NCI-H510A (cell line): ENCODE measurements at places on chromosomes 2 and 18.

DNA sequence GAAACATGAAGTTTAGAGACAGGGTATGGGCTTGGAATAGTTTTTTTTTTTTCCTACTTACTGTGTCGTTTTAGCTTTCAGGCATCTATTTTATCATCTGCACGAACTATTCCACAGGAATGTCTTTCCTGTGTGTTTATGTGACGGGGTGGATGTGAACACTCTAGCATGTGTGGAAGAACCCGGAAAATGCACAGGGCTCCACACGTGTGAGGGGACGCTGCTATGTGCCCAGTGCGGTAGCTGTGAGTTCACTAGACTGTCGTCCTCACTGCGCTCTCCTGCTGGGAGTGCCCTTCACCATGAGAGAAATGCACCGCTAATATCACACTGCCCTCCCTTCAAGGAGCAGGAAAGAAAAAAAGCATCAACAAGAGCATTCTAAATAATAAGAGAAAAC, 250.8 kb upstream of the PXDN start:
- no peak for DNase-seq

DNA sequence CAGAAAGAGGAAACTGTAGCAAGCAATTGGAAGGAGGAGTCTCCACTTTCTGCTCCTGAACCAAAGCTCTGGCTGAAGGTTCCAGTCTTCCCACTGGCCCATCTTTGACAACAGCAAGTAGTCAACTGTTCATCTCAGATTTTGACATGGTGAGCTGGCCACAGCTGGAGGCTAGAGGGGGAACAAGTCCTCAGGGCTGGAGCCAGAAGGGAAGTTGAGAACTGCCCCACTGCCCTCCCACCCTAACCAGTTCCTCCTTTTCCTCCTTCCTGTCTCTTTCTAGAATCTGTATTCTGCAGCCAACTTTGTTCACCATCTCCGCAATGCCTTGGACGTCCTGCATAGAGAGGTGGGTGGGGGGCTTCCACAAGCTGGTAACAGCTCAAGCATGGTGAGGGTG, 105.8 kb downstream of the PLB1 start:
- no peak for DNase-seq

GRCh38 chr2:120442541-120442922, 96.6 kb downstream of the INHBB start:
- no peak for DNase-seq

- DNase-seq: peak; percentile 7
Measured at GRCh38 chr2:37026050-37026449, 58.1 kb downstream of the HEATR5B start.

GRCh38 chr2:27202854-27203253, 9.0 kb upstream of the ATRAID start:
- no peak for DNase-seq

DNA sequence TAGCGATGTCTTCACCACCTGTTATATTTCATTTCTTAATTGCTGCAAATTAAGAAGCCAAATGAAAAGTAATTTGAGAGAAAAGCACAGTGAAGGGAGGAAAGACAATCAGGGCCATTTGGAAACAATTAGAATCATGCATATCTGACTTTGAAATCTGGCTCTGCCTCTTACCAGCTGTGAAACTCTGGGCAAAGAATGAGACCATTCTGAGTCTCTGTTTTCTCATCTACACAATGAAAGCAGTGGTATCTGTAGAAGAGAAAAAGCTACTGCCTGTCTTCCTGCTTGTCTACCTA, 334.5 kb upstream of the CYRIA start:
- no peak for DNase-seq

DNA sequence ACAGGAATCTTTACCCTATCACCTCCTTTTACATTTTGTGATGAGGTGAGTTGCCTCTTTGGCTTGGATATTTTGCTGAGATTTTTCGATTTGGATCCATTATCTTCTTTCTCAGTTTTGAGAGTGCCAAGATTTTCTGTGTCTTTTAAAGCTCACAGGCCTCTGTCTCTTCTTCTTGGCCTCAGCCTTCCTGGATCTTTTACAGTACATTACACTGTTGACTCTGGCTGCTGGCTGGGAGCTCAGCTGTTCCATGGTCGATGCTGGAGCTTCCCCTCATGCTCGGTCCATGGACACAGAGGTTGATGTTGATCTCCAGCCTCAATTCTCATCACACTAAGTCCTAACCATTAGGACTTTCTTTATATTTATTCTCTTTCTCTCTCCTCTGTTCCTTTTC, 332.8 kb upstream of the UBE2E3 start:
- DNase-seq: no peak

GRCh38 chr2:233264667-233265066, 13.2 kb downstream of the ATG16L1 start:
- no peak for DNase-seq

DNA sequence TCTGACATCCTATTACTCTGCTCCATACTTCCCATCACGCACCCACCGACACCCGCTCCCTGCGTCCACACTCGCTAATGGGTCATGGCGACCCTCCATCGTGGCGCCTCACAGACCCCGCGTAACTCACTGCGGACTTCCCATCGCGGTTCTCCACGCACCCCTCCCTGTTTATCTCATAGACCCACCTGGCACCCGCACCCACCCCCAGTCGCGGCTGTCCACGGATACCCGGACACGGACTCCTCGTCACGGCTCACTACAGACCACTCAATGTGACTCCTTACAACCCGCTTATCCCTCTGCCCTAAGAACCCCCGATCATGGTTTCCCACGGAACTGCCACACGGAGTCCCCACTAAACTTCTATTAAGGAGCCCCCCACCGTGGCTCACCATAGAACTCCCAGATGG, 458 bp downstream of the CXXC1 start:
- DNase-seq: peak; percentile 5

DNA sequence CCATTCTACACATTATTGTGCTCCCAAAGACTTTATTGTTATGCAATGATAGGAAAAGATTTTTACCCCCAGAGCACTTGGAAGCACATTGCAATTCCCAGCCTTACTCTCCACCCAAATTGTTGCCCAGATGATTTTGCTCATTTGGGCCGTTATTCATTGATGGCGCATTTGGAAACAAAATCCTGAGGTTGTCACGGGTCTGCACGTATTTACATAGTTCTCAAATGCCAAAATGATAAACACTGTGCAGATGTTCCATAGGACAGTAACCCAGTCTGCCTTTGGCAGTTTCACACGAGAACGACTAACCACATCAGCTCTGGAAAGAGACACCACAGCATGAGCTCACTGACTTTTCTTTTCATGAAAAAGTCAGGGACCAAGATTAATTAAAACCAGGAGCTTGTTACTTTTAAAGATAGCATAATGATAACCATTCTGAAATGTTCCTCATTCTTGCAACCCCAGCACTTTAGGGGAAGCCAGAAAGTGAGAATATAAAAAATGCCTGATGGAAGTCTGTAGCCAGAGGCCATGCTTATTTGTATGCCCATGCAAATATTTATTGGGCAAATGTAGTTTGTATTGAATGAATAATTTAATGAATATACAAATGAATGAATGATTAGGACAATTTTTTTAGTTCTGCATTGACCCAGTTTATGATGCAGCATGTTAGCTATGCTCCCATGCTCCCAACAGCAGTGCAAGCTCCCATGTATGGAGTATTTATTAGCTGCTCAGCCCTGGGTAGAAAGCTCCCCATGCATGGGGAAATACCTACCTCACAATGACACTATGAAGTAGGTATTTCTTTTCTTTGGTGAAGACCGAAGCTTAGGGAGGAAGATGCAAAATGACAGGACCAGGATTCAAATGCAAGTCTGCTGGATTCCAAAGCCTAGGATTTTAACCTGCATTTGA, 84.6 kb downstream of the MAIP1 start:
- DNase-seq: no peak

- DNase-seq: no peak
Measured at GRCh38 chr2:236876642-236877041, 209.0 kb upstream of the COPS8 start.

DNA sequence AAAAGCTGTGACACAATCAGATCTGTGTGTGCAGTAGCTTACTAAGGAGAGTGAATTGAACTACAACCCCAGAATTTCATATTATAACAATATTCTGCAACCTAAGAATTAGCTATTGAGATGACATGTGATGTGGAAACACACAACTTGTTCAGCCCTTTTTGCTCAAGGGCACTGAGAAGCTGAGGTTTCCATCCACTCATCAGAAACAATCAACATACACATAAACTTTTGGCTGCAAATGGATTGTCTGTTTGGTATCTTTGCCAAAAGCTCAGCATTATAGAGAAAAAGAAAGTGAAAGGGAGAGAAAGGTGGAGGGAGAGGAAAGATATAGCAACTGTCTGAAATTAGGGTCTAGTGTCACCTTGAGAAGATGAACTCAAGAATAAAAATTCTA, 117.2 kb upstream of the KLF7 start:
- DNase-seq: no peak

- no peak for DNase-seq
Measured at GRCh38 chr2:151049746-151050145, 211.9 kb downstream of the RBM43 start.

DNA sequence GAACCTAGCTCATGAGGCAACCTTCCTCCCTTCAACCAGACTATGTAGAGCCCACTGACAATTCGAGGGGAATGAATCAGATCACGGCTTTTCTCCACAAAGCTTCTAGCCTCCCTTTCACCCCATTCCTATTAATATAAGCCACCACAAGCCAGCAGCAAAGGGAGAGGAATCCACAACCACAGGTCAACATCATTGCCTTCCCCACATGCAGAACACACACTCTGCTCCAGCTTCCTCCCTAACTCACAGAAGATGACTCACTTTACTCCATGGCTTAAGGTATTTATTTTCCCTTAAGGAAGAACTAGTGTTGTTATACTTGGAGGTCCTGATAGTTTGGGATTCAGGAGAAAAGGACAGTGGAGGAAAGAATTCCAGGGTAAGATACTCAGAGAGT, 272.2 kb downstream of the C1D start:
- DNase-seq: no peak
